ENCODE measurements at places on chromosomes 13 and 19. TPM values are rescaled to one million over a fixed set of nuclear protein-coding genes. Genes with fewer than 3 reads are reported as not detected.

DNA sequence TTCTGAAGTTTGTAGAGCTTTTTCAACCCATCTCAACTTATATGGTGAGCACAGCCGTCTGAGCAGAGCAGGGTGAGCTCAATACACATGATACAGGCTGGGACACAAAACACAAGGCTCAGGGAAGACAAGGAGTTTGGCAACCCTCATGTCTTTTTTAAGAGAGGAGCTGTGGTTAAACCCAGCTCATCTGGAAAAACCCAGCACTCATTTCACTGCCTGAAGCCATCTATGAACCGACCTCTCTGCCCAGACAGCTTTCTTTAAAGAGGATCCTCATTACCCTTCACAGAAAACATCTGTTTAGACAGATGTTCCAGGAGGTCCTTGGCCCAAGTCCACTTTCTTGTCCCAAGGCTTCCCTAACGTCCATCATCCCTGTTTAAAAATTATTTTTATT lies 170.0 kb upstream of the TSHZ3 start:
- DNase-seq = no peak

- DNase-seq = no peak
These were observed 123.3 kb downstream of the VWA8 start for GRCh38 chr13:41837629-41838028.

DNA sequence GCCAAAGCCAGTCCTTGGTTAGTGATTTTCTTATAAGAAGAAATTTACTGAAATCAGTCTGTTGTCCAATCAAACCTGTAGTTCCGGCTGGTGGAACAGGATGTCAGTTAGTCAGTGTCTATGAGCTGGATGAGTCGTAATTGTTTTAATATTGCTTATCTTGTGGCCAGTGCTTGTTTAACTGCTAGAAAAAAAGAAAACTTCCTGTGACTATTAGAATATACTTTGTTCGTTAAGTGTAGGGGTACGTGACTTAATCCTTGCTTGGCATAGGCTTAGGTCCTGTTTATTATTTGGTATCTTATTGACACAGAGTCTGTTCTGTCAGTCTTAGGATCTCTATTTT lies 1484.8 kb upstream of the MIR17HG start:
- DNase-seq = no peak

DNA sequence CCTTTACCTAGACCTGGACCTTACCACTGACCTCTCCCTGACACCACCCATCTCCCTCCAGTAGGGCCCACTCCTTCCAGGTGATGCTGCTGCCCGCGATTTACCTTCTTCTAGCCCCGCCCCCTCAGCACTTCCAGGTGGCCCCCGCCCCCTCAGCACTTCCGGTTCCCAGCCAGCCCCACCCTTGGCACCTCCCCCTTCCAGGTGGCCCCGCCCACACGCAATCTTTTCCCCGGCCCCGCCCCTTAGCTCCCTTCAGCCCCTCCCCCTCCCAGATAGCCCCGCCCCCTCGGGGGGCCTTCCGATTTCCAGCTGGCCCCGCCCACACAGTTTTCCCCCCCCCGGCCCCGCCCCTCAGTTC lies 586 bp downstream of the LIG1 start:
- DNase-seq = peak; percentile 63

Gene PINLYP
- not detected for total RNA-seq

Gene DLEU7
- total RNA-seq = not detected

Gene DDA1
- 9.1 TPM for total RNA-seq

Measured in MG63 (cell line).